NCI-H774 (cell line): ENCODE measurements at places on chromosomes 11 and 22.

DNA sequence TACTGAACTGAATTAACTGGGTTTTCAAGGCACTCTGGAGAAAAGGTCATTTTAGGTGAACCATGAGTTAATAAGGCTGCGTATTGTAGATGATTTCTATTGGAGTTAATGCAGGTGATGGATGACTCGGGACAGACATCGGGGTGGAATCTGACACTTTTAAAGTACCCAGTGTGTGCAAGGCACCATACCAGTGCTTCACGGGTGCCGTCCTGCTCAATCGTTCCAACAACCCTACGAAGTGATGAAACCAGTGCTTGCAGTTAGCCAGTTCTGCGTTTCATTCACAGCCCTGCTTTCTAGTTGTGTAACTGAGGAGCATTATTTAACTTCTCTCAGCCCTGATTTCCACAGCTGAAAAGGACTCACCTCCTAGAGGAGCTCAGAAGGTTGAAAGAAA is 216.5 kb downstream of the BARX2 start:
- no peak for DNase-seq

DNA sequence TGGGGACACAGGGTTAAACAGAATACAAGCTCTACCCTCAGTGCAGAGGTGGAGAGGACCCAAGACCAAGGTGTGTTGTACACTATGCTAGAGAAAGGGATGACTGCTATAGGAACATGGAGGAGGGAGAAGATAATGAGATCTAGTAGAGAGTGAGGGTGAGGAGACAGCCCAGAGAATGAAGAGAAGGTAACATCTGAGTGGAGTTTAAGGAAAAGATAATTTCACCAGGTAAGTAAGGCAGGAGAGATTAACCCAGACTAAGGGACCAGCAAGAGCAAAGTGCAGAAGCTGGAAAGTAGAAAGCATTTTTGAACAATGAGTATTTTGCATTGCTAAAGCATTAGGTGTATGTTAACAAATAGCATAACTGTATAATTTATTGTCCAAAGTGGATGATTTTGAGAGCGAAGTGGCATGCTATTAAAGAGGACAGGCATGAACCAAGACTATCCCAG is 128.8 kb downstream of the RASSF10 start:
- DNase-seq, result no peak

DNA sequence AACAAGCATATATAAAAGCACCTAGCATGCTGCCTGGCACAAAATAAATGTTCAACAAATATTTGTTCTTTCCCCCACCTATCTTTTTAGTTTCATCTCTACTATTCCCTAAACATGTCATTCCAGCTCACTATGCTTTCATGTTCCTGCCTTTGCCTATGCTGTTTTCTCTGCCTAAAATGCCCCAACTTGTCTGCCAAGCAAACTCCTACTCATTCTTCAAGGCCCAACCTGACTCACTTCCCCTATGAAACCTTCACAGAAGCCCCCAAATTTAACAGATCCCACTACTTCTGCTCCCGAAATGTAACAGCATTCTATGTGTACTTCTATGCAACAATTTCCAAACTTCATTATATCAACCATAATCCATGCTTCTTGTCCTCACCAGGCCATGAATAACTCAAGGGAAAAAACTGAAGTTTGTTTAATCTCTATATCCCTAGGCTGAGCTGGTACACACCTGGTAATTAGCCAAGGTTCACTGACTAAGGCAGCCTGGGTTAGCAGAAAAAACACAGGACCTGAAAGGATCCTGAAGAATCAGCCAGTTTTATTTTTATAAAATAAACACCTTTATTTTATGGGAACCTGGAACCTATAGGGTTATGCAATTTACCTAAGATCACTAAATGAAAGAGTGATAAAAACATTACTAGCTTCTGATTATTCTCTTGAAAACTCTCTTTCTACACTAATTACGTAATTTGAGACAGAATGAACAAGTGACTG is 72.2 kb downstream of the PAK1 start:
- DNase-seq, result no peak

DNA sequence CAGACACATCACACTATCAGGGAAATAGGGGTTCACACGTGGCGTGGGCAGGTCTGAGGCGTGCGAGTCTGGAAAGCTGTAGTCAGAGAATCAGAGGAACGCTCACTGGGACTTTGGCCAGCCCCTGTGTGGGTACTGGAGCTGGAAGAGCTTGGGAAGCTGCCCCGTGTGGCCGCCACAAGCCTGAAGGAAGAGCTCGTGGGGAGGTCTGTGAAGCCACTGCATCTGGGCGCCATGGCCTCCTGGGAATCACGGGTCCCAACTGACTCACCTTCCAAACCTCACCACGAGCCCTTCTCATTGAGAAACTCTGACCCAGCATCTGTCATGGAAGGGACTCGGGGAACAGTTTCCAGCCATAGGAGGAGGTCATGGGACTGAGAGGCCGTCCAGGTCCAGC is 5.9 kb upstream of the MRGPRF start:
- no peak for DNase-seq

DNA sequence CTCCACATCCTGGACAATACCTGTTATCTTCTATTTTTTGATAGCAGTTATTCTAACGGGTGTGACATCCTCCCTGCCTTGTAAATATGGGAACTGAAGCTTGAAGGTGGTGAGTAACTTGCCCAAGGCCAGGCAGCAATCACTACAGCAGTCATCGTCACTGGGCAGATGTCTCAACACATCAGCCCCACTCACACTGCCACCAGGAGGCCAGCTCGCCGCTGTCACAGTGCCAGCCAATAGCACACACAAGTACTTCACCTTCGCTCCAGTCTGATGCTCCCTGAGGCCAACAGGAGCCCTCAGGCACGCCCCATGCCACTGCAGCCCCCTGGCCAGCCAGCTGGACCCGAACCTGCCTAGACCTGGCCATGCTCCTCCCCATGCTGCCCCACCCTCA is 4.9 kb upstream of the TTLL1 start:
- no peak for DNase-seq

GRCh38 chr11:29100967-29101366 is 915.9 kb downstream of the KCNA4 start:
- no peak for DNase-seq

GRCh38 chr11:44309478-44310205 is at the start of gene ALX4:
Gene ALX4 (minus strand): TSS chr11:44310139. CDS start chr11:44310062, 77 bp downstream.
- peak; percentile 20 for DNase-seq

DNA sequence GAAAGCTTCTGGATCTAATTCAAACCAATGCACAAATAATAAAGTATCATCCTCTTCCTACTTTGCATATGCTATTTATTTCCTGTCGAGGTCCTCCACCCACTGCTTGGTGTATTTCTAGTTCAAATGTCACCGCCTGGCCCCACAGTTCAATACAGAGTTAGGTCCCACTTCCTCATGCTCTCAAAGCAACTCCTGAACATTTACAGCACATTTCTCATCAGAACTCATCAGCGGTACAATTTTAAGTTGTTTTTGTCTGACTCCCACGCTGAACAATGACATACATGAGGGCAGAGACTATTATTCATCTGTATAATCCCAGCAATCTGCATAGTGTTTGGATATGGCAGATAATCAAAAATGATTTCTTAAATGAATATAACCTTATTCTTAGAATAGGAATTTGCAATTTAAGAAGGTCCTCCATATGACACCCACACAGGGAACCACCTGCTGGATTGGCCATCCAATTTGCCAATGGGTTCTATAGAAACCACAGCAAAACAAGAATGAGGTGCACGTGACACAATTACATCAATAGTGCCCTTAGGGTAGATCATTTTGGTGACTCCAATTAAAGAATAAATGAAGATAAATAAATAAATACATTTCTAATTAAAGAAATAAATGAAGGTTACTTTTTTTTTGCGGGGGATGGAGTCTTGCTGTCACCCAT is 54.2 kb downstream of the SLC25A17 start:
- no peak for DNase-seq

GRCh38 chr11:79864882-79865281 is 424.1 kb upstream of the TENM4 start:
- peak; percentile 27 for DNase-seq

- no peak for DNase-seq
Measured at GRCh38 chr22:35525687-35526332, 14.8 kb upstream of the RASD2 start.

DNA sequence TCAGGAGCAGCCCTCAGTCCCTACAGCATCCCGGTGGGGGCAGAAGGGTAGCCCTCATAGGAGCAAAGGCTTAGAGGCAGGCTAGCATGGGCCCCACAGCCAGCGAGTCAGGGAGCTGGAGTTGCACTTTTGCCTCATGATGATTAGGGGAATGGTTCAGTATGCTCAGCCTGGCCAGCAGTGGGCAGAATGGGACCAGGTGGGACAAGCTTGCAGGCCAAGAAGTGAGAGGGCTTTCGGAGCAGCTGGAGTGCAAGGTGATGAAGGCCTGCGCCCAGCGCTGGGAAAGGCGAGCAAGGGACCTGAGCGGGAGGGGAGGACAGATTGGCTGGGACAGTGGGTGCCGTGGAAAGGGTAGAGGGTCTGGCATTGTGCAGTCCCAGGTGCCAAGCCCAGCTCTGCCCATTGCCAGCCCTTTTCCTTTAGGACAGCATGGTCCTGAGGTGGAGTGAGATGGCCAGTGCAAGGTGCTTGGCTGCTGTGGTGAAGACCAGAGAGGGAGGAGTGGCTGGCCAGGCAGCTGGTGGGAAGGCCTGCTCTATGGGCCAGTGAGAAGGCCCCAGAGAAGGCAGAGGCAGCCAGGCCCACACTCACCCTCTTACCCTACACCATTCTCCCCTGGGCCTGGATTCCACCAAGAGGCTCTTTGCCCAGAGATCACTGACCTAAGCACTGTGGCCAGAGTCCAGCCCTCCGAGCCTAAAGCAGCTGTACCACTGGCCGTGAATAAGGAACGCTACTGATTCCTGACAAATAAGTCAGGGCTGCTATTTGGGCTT is 47.9 kb upstream of the SUSD2 start:
- no peak for DNase-seq

DNA sequence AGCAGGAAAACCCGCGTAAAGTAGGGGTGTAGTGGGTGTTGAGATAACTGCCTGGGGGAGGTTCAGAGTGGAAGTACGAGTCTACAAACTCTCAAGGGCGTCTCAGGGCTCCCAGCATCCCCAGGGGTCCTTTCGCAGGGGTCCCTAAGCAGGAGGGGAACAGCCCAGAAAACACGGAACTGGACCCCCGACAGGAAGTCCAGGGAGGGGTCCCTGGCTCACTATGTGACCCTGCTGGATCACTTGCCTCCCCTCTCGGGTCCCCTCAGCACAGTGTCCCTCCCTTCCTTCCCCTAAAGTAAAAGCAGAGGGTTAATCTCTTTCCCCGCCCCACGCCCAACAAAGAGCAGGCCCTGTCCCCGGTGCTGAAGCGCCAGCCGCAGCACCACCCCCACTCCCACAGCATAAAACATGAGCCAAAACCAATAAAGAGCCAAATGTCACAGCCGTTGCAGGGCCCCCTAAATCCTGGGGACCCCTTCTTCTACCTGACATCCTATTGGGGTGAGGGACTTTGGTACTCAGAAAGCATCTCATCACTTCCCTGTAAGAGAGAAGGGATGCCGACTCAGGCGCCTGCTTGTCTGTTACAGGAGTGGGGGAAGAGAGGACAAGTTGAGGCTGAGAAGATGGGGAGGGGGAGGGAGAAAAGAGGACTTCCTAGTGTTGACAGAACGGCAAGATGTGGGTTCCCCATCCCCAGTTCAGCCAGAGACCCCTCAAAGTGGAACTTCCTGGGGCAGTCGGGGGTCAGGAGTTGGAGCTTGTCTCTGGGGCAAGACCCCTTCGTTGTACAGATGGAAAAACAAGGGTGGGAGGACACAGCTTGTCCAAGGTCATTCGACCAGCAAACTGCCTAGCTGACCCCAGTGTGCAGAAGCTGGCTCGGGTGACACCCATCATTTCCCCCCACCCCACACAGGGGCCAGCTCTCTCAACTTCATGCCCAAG is 1.4 kb upstream of the NEFH start:
- no peak for DNase-seq

DNA sequence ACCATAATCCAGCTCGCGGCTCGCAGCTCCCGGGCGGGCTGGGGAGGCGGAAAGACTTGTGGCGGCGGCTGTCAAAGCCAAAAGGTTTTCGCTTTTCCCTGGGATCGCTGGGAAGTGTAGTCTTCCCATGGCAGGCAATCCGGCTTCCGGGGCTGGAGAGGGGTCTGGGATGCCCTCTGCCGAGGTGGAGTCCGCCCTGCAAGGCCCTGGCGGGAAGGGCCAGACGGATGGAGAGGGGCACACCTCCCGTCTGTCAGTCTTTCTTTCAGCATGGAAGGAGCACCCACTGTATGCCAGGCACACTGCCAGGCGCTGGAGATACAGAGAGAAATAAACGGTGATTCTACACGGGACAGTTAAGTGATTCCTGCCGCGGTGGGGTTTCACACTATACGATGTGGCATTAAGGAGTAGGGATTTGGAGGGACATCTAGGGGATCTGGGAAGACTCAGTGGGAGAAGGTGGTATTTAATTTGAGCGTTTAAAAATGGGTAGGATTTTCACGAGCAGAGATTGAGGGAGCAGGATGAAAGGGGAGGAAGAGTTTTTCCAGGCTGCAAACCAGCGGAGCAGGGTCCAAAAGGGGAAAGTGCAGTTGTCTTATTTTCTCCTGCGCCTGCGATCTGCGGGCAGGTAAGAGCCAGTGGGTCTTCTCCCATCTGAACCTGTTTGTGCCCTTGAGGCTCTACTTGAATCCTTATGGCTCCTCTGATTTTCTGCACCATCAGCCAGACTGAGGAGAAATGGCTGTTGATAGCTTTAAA is at the start of gene BACE1:
Gene BACE1 (minus strand): TSS at position 60 of the 765 bp plus-strand sequence. CDS start 461 bp downstream, outside the sequence.
- peak; percentile 77 for DNase-seq

DNA sequence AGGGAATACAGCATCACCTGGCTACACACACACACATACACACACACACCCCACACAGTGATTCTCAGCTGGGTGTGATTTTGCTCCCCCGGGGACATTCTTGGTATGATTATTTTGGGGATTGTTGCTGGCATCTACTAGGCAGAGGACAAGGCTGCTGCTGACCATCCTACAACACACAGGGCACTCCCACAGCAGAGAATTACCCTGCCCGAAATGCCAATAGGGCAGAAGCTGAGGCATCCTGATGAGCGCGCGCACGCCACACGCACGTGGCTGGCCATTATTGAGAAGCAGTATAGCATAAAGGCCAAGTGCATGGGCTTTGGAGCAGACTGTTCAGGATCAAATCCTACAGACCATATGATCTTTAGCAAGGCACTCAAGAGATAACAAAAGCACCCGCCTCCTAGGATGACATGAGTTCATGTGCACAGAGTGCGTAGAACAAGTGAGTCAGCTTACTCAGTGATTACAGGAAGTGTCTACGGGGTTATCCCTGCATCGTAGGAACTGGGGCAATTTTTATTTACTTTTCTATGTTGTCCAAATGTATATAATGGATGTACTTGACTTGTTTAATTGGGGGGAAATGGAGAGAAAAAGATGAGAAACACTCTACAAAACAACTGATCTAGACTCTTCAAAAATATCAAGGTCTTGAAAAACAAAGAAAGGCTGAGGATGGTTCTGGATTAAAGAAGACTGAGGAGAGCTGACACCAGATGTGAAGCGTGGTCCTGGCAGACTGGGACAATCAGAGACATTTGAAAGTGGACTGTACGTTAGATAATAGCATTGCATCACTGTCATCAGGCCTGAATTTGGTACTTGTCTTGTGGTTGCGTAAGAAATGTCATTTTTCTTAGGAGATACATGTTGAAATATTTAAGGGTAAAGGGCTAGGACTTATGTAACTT is 7.2 kb upstream of the EHD1 start:
- no peak for DNase-seq

- DNase-seq, result no peak
Measured at GRCh38 chr11:117996058-117996457, 9.9 kb downstream of the IL10RA start.
